Stimulated activated CD4-positive, alpha-beta T cell treated with anti-CD3 and anti-CD28 coated beads, TNF-alpha, amount 100 ng/mL, for 48 hours (primary cell): ENCODE measurements at places on chromosomes 4 and X.
A peak's percentile ranks its signal among the peaks of the same experiment; 100 is the strongest.

DNA sequence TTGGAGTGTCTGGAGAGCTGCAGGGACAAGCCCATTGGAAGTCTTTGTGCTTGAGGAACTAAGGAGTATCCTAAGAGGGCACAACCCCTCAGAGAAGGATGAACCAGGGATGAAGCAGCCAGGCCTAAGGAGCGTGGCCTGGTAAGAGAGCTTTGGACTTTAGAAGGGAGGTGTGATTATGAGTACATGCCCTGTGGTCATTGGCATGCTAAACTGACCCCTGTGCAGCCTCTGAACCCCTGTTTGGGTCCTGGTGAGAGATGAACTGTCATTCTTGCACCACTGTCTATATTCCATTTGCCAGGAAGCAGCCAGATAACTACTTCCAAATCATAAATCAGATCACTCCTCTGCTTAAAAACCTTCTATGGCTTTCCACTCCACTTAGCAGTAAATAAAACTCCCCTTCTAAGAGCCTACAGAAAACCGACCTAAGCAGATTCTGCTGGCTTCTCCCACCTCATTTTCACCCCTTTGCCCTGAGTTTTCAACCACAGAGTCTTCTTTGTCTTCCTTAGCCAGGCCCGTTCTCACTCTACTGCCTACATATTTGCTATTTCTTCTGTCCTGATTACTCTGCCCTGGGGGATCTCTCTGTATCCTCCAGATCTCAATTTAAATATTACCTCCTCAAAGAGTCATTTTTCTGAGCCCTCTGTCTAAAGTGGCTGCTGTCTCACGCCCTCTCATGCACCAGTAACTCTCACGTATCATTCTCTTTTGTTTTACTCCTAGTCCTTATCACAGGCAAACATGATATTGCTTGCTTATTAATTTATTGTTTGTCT lies 56.7 kb downstream of the MID1IP1 start:
- no peak for DNase-seq

DNA sequence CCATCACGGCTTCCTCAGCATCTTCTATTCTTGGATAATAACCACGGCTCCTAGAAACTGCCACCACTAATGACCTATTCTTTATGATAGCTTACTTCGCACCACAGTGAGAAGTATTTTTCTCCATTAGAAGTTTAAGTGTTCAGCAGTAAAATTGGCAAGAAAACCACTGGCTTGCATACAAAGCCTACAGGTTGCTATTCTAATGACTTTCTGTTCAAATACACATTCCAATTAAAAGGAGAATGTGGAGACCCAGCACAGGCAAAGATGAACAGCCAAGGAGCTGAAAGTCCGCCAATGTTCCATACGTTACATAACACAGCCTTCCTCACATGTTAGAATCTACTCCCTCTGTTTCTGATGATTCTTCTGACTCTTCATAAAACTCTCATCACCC lies 875.0 kb upstream of the PRKX start:
- no peak for DNase-seq

DNA sequence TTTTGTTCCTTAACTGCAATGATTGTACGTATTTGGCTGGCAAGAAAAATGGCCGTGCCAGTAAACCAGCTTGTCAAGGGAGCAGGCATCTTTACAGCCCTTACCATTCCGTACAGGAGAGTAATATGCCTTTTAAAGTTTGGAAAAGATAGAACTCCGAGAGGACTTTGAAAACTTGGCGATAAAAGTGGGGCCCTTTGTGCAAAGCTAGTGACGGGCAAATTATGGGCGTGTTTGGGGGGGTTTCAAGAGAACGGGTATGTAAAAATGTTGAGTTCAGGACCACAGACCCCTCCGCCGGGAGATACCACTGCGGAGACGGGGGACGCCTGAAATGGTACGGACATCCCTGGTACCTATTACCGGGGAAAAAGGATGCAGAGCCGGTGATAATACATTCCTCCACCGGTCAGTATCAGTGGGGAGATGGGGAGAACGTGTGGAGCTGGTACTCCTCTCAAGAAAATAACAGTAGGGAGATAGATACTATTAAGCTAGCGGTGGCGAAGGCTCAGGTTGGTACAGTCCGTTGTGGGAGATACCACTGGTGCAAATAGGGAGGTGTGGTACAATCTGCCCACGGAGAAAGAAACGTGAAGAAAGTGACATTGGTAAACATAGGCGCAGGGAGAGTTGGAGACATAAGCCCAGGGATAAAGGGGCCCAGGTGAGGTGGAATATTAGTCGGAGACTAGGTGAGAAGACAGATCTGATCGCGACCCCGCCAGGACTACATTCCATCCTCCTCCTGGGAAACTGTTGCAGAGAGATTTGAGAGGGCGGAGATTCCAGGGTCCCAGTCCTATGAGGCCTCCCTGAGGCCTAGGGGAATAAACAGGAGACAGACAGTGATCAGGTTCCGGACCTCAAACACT lies 14.5 kb downstream of the SPACA5 start:
- DNase-seq: peak; percentile 52

DNA sequence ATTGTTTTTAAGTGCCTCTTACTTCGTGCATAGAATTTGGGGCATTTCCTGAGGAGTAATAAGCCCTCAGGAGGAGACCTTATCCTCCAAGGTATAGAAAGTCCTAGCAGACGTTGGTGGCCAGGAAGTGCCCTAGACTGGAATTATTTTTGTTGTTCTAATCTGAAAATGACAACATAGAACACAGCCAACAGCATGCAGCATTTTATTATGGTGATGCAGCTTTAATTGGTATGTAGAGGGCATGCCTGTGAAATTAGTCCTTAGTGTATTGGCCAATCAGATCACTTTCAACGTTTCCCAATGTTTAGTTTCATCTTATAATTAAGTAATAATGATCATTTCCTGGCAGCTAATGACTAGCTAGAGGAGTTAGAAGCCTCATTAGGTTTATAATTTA lies 199.2 kb downstream of the SHROOM3 start:
- DNase-seq: no peak

GRCh38 chr4:16916719-16917337 lies 18.4 kb upstream of the LDB2 start:
- DNase-seq: peak; percentile 44

DNA sequence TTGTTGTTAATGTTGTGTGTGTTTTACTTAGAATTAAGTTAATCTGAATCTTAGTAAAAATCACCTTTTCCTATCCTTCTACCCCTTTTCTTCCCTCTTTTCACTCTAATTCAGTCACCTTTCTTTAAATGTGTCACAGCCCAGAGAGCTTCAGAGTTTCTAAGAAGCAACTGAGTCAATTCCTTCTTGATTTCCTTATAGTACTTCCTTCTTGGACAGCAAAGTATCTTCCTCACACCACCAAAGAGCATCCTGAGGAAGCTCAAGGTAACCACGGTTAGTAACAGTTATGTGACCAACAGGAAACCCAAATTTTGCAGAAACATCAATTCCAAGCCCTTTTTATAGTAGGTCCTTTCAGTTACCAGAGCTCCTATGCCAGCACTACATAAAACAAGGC lies 243.2 kb upstream of the BMP3 start:
- no peak for DNase-seq

DNA sequence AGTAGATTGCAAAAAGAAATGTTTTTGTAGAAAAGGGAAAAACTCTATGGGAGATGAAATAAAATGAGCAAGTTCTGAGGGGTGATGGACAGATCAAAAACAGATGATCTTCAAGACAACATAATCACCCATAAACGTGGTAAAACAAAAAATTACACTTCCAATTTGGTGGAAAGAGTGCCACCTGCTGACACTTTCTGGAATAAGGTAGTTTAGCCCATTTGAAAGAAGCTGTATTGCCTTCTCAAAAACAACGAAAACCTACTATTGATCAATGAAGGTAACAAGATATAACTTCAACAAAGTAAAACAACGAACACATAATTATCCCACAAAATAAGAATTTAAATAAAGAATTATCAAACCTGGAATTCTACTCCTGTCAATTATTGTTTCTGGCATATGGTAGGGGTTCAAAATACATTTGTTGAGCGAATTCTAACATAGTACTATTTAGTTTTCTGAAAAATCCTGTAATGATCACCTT lies 2.5 kb downstream of the COQ2 start:
- DNase-seq: no peak
